ENCODE measurements at places on chromosomes 2 and 18. TPM values are rescaled to one million over a fixed set of nuclear protein-coding genes. Genes with fewer than 3 reads are reported as not detected.

- no peak for DNase-seq
Measured at GRCh38 chr18:23864624-23865023, 149.9 kb upstream of the TTC39C start.

- DNase-seq = no peak
Measured at GRCh38 chr2:238644095-238645081, 203.5 kb upstream of the TWIST2 start.

GRCh38 chr2:216849987-216850386, 9.9 kb downstream of the TNP1 start:
- DNase-seq = no peak

GRCh38 chr18:29171892-29172755, 995.2 kb upstream of the CDH2 start:
- DNase-seq = no peak

SLC14A1 gene
- not detected for total RNA-seq

DNA sequence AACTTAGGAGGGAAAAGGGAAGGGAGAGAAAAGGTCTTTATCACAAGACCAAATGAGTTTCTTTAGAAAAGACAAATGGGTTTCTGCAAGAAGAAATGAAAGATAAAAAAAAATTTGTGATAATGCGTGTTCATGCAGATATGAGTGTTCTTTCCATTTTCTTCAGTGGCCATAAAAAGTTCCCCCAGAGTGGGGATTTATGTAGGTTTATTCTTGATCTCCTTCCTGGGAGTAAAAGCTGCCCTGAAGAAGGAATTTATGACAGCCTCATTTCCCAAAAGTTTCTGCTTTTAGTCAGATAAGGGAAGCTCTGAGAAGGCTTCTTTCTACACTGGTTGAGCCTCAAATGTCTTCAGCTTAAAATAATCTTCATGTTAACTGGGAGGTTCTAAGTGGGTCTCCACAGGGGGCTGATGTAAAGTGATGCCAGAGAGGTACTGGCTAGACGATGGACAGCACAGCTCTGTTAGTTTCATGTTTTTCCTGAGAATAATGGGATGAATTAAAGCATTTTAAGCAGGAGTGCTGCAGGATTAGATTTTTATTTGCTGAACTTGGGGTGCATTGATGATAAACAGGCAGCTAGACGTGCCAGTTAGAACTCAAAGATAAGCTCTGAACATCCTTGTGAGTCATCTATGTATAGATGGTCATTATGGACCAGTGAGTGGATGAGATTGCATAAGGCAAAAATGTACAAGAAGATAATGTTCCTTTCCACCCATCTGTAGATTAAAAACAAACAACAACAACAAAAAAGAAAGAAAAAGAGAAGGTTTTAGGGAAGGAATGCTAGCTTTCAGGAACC, 99.4 kb upstream of the MSH2 start:
- DNase-seq = no peak

DNA sequence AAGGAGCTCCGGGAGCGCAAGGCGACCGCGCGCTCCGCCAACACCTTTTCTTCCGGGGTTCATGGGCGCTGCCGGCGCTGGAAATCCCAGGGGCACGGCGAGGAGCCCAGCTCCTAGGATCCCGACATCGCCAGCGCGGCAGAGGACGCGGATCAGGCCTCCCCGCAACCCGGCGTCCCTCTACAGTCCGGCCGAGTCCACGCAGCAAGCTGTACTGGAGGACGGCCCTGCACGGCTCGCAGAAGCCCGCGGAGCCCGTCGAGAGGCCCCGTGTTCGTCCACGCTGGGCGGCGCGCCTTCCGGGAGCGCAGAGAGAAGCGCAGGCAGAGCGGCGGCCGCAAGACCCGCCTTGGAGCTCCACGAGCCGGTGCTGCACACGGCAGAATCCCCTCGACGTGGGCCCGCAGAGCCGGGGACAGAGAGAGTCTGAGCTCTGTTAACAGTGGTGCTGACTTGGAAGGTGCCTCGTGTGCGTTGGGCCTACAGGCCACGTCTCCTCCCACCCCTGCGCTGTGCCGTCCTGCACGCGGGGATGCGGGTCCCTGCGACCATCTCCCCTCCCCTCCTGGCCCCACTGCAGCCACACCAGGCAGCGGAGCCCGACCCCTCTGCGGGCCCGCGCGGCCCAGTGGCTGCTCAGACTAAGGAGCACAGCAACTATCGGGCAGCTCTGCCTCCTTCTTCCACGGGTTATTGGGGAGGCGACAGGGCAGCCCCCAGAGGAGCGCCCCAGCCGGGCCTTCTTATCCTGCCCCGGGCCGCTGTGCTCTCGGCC, 28.1 kb upstream of the PTPN2 start:
- DNase-seq = no peak

COL3A1 gene
- total RNA-seq = 1.4 TPM

DNA sequence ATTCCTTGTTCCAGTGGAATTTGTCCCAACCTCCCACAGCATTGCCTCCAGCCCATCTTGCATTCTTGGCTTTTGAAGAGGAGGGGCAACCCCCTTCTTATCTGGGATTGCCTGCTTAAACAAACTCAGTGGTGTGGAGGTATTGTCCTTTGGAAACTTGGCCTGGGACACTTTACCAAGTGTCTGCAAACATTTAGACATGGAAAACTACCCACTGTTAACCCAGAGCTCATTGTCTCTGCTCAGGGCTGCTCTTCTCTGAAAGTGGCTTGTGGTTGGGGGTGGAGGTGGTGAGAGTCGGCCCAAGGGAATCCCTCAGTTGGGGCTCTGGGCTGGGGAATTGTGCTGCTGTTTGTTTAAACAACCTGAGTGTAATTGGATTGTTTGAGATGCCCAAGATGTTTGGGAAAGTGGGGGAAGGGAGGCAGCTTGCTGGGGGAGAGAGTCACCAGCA, 178.3 kb upstream of the GATA6 start:
- no peak for DNase-seq

GNLY gene
- not detected for total RNA-seq

ACVR1C gene
- total RNA-seq = under 0.01 TPM

DNA sequence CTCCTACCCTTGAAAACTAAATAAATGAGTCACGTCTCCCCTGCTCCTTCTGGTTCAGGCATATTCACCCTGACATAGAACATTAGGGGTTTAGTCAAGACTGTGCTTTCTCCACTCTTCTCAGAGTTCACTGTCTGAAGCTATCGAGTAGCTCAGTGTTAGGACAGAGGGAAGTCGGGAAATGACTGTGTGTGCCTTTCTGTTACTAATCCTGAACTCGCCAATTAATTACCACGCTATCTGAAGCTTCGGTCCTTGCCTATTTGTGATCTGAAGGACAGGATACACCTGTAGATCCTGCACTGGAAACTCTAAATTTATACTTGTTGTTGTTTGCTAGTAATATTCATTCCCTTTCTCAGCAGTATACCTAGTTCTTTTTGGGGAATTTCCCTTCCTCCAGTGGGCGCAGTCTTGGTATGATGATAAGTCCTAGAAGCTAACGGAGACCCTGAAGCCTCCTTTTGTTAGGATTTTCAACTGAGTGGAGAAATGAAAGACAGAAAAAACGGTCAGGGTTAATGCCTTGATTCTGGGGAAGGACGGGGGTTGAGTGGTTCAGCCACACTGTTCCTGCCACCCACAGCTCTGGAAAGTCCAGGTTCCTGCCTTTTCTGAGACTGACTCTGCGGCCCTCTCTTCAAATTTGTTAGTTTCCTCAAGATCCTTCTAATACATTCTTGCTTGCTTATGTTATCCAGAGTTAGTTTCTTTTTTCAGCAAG, 218.0 kb downstream of the DLGAP1 start:
- DNase-seq = no peak

PDCD1 gene
- under 0.01 TPM for total RNA-seq

GRCh38 chr2:130864830-130865800, 28.4 kb downstream of the ARHGEF4 start:
- peak; percentile 47 for DNase-seq

- no peak for DNase-seq
Measured at GRCh38 chr2:207530160-207531031, 634 bp downstream of the CREB1 start.

GRCh38 chr2:195003881-195004471, 653.0 kb upstream of the SLC39A10 start:
- no peak for DNase-seq

AGXT gene
- not detected for total RNA-seq

- DNase-seq = no peak
Measured at GRCh38 chr2:141109633-141110032, 1021.2 kb downstream of the LRP1B start.

COLEC12 gene
- total RNA-seq = 33.4 TPM

- peak; percentile 18 for DNase-seq
Measured at GRCh38 chr2:134718817-134719814, at the start of gene TMEM163. TMEM163 (minus strand) TSS chr2:134719000.

DNA sequence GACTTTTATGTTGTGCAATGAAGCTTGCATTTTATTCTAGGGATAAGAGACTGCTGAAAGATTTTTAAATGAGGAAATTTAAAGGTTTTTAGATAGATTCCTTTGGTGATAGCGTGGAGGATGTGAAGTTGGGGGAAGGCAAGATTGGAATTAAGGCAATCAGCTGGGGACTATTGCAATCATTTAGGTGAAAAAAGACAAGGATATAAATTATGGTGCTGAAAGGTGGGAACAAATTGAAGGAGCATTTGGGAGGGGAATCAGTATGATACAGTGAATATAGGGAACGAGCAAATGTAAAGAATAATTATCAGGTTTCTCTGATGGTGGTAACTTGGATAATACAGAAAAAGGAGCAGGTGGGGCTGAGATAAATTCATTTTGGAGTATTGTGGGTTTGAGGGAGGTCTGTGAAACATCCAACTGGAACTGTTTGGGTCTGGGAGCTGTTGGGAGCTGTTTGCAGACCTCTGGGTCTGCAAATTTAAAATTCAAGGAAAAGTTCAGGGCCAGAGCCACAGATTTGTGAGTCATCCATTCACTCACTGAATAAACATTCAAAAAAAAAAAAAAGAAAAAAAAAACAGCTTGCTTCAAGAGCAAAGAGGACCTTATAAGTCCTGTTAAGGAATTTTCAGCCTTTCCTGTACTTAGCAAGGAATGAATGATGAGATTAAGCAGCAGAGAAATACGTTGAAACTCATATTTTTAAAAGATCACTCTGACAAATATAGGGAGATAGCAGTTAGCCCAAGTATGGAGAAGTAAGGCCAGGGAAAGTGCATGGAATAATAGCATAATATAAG, 257.5 kb upstream of the FN1 start:
- DNase-seq = no peak

CNNM4 gene
- total RNA-seq = 1.3 TPM

DNA sequence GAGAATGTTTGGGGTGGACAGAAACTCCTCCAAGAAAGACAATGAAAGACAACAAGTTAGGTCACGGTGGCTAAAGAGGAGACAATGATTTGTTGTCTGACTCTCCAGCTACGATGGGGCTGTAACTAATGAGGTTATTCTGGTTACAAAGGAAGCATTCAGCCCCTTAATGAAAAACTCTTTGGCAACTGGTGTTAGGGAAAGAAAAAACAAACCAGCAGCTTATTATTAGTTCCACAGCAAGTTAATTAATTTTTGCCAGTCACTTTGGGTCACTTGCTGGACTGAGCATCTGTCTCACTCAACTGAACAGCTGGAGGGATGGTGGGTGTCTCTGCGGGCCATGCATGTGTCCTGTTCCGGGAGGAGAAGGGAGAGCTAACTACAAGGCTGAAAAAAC, 263.7 kb downstream of the ALK start:
- DNase-seq = no peak

GAD1 gene
- total RNA-seq = 0.13 TPM

DNA sequence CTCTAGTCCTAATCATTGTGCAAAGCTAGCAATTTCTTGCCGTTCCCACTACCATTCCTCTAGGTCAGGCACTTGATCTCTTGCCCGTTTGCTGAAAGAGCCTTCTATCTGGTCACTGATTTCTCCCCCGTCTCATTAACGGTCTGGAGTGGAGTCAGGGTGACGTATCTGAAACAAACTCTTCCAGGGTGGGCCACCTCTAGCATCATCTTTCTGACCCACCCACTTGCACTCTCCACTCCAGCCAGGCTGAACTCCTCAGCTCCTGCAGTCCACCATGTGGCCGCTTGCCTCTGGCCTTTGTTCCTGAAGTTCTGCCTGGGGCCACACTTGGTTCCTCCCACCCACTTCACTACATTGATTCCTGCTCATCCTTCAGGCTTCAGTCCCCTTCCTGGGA, 13.3 kb downstream of the BCL2 start:
- no peak for DNase-seq

DNA sequence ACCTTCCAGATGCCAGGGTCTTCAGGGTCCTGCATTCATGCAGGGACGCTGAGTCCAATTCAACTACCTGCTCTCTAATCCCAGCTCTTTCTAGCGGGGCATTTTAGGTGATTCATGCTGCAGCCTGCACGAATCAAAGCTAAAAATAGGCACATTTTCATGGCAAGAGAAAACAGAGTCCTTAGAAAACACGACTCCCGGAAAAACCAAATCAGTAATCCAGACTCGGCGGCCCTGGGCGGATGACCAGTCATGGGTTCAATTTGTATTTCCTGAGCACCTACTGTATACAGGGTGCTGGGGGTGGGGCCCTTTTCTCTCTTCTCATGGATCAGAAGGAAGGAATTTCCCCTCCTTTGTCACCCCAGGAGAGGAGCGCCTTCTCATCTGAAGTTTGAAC, 64.4 kb downstream of the LONRF2 start:
- DNase-seq = no peak

DNA sequence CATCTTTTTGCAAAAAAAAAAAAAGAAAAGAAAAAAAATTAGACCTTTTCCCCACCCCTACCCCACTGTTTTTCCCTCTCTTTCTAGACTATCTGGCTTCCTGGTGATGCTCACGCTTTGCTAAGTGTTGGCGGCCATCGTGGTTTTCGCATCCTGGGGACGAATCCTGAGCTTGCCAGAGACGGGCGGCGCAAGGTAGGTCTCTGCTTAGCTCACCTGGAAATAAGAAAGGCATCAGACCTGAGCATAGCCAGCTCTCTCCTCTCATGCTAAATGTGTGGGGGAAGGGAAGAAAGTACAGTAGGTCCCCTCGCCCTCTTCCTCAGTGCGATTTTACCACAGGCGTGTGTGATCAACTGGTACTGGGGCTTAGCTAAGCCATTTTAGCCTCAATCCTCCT, 90.5 kb downstream of the KLHL29 start:
- DNase-seq = no peak

CNGA3 gene
- not detected for total RNA-seq

GRCh38 chr2:174499371-174499770, 12.5 kb upstream of the GPR155 start:
- DNase-seq = no peak

GRCh38 chr18:25137197-25137472, 214.8 kb downstream of the ZNF521 start:
- no peak for DNase-seq
